LNCaP clone FGC (cell line): ENCODE measurements at places on chromosomes 12 and 14.
A peak's percentile ranks its signal among the peaks of the same experiment; 100 is the strongest.

DNA sequence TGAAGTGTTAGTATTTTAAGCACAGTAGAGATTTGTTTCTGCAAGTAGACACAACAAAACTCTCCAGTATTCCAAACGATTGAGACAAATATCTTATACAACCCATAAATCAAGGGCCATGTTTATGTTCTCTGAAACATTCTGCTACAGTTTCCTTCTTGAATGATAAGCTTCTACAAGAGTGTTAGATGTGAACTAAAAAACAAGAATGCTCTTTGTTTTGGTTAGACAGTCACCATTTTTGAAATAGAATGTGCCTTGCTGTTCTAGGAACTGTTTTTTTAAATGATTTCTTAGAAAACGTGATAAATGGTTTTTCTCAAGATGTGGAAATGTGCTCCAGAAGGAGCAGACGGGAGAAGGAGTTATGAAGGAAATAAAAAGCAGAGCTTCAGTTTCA lies 1656.3 kb upstream of the FLRT2 start:
- DNase-seq, result no peak

DNA sequence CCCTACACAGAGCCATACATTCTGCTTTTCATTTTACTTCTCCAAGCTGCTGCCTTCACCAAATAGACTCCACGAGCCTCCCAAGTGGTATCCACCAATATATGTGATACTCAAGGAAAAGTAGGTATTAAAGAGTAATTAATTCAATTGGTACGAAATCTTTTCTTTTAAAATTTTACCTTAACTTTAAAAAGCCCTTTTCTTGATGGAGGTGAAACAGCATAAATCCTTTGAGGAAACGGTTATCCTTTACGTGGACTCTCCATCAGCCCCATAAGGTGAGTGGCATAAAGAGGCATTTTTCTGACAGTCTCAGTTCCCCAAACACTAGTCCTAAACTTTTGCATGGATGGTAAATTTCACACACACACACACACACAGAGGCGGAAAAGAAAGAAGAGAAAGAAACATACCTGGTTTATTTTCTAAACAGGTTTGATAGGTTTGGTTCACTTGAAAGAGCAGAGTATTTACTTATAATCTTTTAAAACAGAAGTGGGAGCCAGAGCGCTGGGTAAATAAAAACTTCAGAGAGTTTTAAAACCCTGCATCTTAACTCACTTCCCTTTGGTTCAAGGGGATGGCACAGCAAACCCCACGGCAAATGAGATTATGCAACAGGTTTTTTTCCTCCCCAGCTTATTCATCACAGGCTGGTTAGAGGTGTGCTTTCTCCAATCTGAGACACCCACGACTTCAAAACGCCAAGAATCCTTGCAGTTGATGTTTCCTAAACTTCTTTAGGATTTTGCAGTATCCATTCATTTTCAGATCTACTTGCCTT lies 1.9 kb downstream of the DUSP16 start:
- peak; percentile 85 for DNase-seq

DNA sequence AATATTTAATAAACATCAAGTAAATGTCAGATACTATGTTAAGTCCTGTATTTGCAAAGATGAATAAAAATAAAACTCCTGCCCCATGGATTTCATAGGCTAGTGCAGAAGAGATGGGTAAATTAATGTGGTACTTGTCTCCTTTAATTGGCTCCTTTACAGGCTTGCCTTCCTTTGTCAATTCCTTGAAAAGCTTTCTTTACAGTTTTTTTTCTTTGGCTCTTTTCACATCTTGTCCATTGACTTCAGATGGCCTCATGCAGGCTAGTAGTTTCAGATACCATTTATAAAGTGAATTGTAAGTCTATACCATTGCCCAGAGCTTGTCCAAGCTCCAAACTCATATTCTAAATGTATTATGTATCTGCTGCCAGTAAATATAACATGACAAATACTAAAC lies 128.7 kb upstream of the GARIN2 start:
- no peak for DNase-seq

DNA sequence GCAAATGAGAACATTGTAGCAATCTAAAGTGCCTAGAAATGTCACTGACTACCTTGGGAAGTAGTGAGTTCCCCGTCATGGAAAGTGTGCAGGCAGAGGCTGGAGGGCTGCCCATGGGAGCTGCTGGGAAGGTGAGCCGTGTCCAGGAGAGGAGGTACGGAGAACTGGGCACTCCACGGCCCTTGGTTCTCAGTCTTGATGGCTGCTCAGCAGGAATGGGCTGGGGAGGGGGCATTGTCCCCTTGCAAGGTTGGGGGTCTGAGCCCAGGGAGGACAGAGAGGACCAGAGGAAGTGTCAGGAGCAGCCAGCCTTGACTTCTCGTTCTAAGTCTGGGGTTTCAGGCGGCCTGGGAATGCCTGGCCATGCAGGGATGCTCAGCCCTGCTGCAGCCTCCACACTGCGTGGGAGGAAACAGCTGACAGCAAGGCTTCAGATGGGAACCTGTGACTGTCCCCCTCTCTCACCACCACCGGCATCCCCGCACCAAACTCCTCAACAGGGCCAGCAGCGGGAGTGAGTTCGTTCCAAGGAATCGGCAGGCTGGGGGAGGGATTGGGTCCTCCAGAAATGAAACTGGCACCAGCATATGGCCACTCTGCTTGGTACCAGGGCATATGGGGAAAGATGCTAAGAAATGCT lies 140.2 kb downstream of the BCL11B start:
- DNase-seq, result no peak

- no peak for DNase-seq
Observed at GRCh38 chr12:27513155-27513824, 10.7 kb upstream of the PPFIBP1 start.

DNA sequence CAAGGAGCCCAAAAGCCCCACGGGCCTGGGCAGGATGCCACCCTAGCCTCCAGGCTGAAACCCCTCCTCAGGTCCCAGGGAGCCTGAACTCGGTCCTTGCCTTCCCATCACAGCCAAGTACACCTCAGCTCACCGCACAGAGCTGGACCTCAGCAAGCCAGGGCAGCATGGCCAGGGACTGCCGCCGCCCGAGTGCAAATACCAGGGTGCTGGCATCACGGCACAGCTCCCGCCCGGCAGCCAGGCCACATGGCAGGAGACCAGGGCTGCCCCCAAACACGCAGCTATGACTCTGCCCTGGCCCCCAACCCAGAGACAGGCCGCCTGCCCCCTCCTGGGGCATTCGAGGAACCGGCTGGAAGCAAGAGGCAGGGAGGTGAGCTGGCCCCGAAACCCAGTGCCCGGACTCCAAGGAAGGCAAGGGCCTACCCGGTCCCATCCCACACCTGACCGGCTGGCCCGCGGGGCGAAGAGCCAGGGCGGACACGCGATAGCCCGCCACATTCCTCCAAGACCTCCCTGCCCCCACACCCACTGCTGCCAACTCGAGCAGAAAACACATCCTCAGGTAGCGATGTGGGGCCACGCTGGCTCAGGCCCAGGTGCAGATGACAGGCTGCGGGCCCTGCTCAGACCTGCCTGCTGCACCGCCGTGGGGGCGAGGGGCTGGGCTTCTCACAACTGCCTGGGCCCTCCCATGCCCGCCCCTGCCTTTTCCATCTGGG lies 2.7 kb downstream of the JAG2 start:
- no peak for DNase-seq

GRCh38 chr12:93879476-93880421 lies 202.6 kb downstream of the CRADD start:
- no peak for DNase-seq

- DNase-seq, result no peak
Observed at GRCh38 chr12:128976120-128976738, 123.0 kb downstream of the GLT1D1 start.

- no peak for DNase-seq
Observed at GRCh38 chr12:111825509-111825908, 16.5 kb upstream of the MAPKAPK5 start.

GRCh38 chr14:105273062-105273461 lies 24.7 kb downstream of the BTBD6 start:
- DNase-seq, result peak; percentile 62

DNA sequence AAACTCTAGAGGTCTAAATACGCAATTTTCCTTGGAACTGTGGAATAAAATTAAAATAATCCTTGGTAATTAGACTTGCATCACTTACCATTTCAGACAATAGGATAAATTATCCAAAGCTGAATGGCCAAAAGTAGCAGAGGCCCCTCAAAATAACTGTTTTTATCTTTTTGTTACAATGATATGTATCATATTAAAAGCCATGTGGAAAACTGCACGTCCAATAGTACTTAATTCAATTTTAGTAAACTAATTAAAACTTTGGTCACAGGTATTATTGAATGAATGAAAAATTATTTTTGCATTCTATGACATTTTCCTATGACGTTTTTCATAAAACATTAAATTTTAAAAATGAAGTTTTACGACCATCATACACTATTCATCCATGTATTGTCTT lies 98.5 kb downstream of the CDK17 start:
- DNase-seq, result no peak

DNA sequence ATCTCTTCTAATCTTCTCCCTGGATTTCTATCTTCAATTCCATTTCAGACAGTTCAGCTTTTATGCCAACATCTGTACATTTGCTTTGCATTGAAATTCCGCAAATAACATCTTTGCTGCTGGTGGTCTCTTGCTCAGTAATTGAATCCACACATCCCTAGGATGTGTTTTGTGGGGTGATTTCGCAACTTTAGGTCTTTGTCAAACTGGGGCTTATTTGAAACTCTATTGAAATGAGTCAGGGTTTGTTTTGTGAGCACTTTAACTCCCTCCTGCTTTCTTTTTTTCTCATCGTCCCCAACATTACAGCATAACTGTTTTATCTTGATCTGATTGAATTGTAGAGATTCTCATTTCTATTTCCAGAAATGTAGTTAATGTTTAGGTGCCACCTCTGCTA lies 404.3 kb downstream of the NPAS3 start:
- no peak for DNase-seq

DNA sequence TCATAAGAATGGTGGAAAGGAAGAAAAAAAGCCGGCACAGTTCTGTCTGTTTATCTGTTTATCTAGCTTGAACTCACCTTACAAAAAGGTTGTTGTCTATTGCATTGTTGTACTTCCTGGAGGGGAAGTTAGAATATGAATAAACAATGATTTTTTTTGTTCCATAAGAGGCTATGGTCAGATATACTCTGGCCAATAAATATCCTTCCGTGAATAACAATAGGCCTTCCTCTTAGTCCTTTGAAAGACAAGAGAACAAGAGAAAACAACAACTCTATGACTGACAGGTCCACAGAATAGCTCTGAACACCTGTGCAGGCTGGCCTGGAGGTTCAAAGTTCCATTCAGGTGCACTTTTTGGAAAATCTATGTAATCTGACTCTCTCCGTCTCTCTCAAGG lies 192.8 kb upstream of the KRR1 start:
- DNase-seq, result no peak
